Right ventricle myocardium inferior (tissue), 1 donor: ENCODE measurements at places on chromosomes 12 and 14.

DNA sequence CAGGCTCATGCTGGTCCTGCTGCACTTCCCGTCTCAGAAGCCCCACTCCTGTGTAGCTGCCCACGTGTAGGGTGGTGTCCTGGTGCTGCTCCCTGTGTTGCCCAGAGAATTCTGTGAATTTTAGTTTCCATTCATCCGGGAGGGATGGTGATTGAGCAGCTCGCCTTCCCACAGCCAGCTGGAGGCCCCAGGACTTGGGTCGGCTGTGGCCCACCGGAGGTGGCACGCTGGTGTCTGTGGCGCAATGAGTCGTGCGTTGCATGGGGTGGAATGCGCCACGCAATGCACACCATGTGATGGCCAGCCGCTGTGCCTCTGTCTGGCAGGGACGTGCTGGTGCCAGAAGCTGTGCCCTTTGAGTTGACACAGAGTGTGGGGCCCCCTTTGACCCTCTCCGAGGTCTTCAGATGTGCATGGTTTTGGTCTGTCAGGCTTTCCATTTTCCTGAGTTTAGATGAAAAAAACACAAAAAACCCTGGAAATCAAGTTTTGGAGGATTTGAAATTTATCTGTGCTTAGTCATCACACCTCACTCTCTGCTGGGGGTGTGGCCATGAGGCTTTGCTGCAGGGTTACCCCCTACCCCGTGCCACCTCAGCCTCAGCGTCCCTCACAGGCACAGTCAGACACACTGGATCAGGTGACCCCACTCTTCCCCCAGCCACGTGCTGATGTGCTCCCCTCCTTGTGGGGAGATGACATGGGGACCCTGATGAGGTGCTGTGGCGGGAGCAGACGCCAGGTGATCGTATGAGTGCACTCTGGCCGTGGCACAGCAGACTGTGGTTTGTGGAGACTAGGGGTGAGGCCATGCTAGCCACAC lies 64.6 kb downstream of the EP400 start:
- no peak for DNase-seq

DNA sequence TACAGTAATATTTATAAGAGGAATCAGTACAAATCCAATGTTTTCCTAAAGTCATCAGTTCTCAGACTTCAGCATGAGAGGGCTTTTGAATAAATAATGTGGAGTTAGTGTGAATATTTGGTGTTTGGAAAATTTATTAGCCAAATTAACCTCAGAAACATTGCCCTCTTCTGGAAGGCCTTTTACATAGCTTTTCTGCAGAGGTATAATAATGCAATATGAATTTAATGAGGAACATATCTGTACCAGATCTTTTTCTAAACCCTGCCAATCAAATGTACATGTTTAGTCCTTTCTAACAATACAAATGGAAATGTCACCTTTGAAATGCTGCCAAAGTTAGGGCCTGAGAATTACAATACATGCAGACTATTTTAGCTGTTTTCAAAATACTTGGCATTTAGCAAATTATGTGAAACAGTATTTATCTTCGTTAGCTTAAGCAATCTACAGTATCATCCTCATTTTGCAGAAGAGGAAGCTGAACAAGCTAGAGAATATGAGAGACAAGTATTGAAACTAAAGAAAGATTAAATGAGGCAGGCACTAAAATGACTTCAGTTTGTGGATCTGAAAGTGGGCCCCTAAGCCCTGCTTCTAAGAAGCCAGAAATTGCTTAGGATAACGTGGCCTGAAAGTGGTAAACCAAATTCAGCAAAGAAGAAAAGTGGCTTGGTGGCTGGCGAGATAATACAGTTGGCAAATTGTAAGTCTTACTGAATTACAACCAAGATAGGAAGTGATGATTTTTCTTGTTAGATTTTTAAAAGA lies 60.4 kb upstream of the MANSC4 start:
- DNase-seq = no peak

DNA sequence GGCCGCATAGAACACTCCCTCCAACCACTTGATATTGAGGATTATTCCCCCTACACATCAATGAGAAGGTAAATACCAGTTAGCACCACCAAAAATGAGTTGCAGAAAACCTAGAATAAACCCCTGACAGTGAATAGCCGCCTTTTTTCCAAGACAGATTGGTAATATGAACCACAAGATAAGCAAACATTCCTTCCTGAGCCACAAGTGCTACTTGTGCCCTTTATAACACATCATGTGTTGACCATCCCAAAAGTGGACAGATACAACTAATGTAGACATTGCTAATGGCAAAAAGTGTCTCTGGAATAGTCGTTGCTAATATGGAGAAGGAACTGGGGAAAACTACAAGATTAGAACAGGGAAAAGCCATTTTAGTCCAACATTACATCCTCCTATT lies 17.2 kb downstream of the NOXRED1 start:
- DNase-seq = no peak

- no peak for DNase-seq
Measured at GRCh38 chr12:53560351-53560750, 53.1 kb upstream of the NPFF start.

- no peak for DNase-seq
Measured at GRCh38 chr12:129819391-129819790, 84.4 kb downstream of the TMEM132D start.

DNA sequence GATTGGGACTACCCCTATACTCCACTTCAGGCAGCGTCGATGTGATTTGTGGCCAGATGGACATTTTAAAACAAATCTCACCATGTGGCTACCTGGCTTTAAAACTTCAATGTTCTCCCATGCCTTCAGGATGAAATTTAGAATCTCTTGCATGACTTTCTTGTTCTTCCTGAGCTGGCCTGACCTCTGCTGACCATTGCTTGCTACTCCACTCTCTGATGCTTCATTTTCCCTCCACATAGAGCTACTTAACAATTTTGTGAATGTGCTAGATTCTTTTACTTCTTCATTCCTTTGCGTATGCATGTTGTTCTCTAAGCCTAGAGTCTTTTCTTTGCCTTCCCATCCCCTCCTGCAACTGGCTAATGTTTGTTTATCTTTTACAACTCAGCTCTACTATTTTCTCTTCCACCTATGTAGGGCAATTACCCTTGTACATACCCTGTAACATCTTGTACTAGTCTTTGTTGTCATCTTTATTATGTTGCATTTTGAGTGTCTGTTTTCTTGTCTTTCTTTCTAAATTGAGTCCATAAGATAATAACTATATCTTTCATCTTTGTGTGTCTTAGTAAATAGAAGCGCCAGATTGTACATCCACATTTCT lies 41.2 kb downstream of the YLPM1 start:
- DNase-seq = no peak

GRCh38 chr12:48924617-48925303 lies 532 bp downstream of the FKBP11 start:
- DNase-seq = peak; percentile 75

GRCh38 chr12:104850781-104851180 lies 107.3 kb downstream of the SLC41A2 start:
- no peak for DNase-seq

DNA sequence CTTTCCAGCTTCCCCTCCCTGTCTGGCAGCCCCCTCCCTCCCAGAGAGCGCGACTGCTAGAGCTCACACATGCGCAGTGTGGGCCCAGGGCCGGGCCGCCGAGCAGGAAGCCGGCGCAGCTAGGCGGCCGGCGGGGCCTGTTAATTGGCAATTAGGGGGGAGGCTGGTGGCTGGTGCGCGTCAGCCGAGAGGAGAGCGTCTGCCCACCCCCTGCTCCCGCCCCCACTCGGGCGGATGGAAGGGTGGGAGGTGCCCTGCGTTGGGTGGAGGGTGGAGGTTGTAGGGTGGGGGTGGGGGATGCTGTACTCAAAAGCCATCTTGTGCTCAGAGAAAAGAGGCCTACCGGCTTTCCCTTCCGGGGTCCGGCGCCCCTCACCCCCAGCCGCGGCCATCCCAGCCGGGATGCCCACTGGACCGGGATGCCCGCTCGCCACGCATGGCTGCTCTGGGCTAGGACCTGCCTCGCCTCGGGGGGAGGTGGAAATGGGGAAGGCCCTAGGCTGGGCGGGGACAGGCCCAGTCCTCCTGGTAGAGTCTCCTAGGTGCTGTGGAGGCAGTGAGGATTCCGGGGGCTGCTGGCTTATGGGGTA lies 9.2 kb downstream of the HOXC8 start:
- peak; percentile 82 for DNase-seq

DNA sequence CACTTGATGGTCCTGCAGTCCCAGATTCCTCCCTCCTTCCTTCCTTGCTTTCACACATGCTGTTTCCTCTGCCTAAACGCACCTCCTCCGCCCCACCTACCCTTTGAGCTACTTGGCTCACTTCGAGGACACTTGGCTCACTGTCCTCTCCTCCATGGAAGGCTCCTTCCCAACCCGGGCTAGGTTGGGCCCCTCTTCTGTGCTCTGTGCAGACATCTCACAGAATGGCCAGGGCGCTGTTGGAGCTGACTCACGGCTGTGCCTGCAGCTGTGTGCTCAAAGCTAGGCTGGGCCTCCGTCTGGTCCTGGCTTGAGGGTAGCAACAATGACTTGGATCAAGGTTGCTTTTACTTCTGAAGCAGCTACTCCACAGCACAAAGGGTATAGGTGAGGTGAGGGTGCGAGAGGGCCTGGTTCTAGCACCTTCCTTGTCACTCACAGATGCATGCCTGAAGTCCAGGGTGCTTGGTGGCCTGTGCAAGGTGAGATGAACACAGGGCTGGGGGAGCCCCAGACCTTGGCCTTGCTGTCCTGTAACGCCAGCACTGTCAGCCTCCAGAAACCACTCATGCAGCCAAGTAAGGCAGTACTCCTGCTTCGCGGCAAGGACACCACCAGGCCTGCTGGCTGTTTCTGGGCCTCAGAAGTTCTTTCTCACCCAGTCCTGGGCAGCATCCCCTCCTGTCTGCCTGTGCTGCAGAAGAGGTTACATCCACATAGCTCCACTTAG lies 61.8 kb downstream of the GALNT16 start:
- no peak for DNase-seq

GRCh38 chr12:12717586-12718380 lies 615 bp downstream of the CDKN1B start:
- DNase-seq = peak; percentile 81

DNA sequence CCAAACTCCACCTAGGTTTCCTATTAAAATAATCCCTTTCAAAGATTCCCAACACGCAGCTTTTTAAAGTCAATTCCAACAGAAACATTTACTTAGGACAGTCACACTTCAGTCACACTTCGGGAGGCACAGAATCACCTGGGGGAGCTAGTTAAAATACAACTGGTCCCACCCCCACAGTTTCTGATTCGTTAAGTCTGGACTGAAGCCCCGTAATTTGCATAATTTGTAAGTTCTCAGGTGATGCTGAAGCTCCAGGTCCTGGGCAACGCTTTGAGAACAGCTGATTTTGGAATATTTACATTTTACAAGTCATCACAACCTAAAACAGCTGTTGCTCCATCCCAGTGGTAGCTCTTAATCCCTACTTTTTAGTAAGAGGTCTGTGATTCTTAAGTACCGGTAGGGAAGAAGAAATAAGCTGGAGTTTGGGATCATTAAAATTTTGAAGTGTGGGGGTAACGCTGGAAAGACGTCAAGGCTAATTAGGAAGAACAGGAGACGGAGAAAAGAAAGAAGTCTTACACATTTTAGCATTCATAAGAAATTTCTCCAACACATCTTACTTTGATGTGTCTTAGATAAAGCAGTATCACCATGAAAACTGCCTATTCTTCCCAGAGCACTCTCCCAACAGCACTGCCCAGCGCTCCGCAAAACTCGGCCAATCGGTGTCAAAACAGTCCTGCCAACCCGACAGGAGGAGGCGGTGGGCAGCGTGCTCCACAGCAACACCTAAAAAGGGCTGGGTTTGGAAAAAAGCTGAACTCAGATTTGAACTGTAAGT lies 1.1 kb downstream of the IPO8 start:
- DNase-seq = peak; percentile 64

DNA sequence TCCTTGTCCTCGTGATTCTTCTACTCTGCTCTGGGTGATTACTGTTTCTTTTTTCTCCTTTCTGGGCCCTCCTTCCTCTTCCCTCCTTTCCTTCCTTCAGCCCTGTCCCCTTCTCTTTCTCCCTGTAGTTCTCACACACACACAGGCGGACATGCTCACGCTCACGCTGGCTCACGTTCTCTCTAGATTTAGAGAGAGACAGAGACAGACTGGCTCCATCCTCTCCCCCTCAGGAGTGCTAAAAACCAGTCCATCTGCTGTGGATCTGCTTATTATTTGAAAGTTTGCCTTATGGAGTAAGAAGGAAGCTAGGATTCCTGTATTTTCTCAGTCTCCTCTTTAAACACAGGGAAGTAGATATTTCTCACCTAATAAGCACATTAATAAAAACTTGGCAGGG lies 48.1 kb downstream of the KCNA1 start:
- no peak for DNase-seq

DNA sequence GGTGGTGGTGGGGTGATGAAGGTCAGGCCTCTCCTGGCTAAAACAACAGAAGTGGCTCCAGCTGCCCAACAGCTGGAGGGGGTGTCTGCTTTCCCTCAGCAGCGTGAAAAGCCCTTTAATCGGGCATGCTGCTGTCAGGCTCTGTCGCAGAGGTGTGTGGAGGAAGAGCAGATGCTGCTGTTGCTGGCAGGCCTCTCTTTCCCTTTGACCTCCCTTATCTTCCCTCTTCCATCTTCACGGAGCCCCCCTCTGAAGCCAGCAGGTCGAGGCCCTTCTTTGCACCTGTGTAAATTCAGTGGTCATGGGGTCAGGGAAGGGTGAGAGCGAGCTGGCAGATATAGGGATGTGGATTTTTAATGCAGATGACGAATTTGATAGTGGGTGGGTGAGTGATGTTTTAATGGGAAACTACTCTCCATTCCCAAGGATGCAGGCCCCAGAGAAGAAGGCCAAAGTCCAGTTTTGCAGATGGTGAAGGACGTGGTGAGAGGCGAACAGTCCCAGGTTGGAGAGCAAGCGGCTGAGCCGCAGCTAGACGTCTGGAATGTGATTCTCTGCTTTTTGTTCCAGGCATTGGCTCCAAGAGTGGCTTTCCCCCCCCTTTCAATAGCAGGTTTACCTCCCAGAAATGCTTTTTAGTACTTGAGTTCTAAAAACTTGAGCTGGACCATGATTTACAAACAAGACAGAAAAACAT lies 64.0 kb downstream of the SMOC1 start:
- no peak for DNase-seq

DNA sequence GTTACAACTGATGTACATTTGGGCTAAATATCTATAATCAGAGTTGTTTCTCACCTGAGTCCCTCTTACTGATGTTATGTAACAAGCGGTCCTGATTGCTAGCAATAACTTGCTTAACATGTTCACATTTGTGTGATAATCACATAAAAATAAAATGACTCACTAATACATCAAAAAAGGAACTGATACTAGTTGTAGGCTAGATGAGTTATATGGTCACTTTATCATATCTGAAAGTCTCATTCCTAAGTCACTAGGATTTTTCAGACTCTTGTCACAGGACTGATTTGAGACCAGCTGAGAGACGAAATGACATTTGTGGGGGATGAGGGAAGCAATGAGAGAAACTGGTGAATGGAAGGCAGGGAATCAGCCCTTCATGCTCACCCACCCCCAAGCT lies 34.3 kb downstream of the NKX2-1 start:
- DNase-seq = no peak

GRCh38 chr12:17104801-17105200 lies 498.8 kb upstream of the LMO3 start:
- DNase-seq = no peak

DNA sequence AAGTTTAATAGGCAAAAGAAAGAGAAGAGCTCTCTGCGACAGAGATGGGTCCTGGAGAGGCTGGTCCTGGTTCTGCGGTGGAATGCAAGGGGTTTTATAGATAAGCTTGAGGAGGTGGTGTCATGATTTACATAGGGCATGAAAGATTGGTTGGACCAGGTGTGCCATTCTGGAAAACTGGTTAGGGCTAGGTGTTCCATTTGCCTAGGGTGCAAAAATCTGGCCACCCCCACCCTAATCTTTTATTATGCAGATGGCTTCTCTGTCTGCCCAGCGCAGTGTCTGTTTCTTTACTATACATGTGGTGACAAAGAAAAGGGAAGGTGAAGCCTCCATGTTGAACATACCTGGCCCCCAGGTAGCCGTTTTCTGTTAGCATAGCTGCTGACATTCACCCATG lies 65.4 kb downstream of the ERC1 start:
- DNase-seq = no peak
